Hematopoietic multipotent progenitor cell treated with erythropoietin and hydrocortisone succinate and interleukin-3 and kit ligand, for 6 days (in vitro differentiated cells): ENCODE measurements at places on chromosomes 5 and 9.

GRCh38 chr9:133971121-133971951 lies 20.8 kb downstream of the VAV2 start:
- no peak for DNase-seq

- no peak for DNase-seq
These were observed 66.4 kb downstream of the DAPK1 start for GRCh38 chr9:87564111-87564510.

GRCh38 chr5:150311015-150311692 lies 8.4 kb upstream of the ARSI start:
- no peak for DNase-seq

DNA sequence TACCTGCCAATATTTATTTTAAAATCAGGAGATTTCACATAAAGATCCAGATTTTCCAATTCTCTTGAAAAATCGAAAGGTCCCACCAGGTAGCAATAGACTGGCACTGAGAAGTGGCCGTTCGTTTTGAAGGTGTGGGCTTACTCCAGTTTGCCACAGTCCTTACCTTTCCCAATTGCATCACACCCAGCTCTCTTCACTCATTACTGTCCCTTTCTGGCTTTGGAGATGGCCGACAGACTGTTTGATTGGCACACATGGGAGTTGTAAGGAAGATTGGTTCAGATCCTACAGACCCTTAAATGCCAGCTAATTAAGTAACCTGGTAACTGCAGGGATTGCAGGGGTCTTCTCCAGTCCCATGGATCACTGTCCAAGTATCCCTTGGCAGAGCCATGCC lies 68.7 kb upstream of the LARP1 start:
- DNase-seq: peak; percentile 23

DNA sequence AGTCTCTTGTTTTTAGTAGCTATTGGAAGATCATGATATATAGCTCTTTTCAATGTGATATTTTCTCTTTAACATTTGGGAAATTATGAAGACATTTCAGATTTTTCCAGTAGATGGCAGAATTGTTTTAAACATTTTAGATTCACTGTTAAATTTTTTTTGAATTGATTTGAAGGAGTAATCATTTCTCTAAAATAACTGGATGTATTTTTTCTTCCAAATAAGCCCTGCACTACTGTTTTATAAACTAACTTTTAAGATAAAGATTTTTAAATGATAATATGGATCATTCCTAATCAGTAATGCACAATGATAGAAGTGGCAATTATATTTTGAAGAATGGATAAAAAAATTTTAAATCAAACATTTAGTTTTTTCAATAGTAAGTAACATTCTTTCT lies 14.2 kb downstream of the NDUFAF2 start:
- peak; percentile 53 for DNase-seq

- no peak for DNase-seq
These were observed 424.3 kb upstream of the DMAC1 start for GRCh38 chr9:8223861-8224260.

- no peak for DNase-seq
These were observed 55.5 kb upstream of the ZNF366 start for GRCh38 chr5:72562717-72563116.

DNA sequence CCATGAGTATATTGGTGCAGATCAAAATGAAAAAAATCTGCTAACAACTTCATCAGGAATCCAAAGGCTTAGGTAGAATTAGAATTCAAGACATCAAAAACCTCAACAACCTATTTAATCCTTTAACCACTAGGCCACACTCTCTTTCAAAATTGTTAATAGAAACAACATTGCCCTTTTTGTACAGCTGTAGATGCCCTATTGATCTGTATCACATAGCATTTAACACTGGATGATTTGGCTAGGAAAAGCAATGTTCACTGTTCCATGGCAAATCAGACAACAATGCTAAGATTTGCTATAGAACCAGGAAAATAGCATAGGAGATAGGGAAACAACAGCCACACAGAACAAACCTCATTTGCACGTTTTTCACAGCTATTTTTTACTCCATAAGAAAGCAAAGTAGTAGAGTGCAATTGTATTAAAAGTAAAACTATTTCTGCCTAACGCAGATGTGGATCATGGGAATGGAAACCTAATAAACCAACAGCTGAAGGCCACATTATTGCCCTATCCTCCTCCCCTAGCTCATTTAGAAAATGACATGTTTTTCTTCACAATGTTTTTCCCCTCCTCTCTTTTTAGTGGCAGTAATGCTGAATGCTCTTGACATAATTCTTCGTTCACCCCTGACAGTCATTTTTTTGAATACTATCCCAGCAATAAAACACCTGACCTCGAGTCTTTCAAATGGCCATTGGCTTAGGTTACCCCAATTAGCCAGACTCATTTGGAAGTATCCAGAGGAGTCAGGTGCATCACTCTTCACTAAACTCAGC lies 373.0 kb upstream of the CCNH start:
- no peak for DNase-seq

DNA sequence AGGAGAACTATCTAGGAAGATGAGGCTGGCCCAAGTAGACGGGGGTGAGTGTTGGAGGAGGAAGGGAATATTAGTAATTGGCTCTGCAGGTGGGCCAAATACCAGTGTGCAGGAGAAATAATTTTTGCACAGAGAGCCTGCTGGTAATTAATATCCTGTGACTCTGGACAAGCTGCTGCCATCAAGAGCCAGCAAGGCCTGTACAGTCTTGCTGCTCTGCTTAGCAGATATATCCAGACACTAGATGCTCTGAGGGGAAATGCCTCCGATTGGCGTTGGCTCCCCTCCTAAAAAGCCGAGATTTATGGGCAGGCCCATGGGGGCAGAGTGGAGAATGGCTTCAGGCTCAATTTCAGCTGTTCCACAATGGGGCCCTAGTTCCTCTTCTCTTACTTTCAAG lies 29.6 kb upstream of the ASTN2 start:
- DNase-seq: no peak

GRCh38 chr9:19999491-20000057 lies 210.7 kb upstream of the SLC24A2 start:
- no peak for DNase-seq

- DNase-seq: no peak
These were observed 30.9 kb upstream of the RGMB start for GRCh38 chr5:98742396-98743073.

DNA sequence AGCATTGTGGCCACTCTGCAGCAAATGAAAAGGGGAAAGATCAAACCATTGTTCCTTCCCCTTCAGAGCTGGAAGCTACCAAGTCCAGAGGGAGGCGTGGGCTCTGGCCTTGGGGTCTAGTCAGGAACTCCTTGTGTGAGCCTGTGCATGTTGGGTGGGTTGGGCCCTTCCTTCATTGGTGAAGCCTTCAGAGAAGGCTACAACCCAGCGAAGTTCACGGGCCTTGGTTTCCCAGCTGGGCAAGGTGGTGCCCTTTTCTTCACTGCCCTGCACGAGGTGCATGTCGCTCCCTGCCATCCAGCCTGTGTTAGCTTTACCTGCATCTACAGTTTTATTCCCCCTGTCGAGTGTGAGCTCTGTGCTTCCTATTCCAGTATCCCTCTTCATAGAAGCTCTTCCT lies 84.7 kb downstream of the ZNF618 start:
- no peak for DNase-seq

DNA sequence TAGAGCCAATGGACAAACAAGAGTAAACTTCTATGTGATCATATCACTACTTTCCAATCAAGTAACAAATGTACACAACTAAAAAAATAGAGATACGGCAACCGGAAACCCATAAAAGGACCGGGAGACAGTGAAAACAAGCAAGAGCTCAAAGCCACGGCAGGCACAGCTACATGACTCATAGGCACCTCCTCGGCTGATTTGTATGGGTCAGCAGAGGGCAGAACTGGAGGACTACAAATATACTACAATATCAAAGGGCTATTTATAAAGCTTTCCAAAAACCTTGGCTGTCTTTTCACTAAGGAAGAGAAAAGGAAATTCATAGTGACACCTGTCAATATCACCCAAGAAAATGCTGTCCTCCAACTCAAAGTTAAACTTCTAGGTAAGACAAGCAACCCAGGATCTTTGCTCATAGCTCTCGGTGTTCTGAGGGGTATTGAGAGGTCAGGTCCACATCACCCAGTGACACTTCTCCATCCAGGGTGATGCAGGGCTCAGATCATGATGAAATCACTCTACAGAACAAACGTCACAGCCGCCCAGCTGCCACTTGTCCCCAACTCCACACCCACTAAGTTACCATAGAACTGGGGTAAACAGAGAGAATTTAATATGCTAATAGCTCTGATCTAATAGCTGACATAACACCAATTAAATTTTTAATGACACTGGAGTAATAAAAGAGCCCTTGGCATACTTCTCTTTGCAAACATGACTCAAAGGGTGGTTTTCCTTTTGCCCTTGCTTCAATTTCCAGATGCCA lies 41.3 kb downstream of the PFDN1 start:
- peak; percentile 35 for DNase-seq

- peak; percentile 48 for DNase-seq
These were observed 31.2 kb downstream of the CDK7 start for GRCh38 chr5:69265931-69266330.

DNA sequence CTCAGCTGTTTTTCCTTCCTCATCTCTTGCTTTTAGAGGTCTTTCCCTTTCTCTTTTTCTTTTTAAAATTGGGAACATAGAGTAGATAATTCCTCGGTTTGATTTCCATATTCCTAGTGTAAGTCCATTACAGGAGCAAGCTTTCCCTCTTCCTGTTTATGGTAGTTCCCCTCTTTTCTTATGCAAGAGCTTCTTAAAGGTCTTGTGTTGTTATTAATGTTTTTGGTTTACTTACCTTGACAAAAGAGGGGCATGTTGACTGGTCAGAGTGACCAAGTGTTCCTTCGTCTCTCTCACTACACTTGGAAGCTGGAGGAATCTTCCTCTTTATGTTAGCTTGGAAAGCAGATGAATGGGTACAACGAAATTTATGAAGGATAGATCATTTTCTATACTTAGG lies 8.3 kb downstream of the ATG10 start:
- no peak for DNase-seq

- peak; percentile 44 for DNase-seq
These were observed at the start of gene LAMC3 for GRCh38 chr9:131008909-131009618. TSS of gene LAMC3 (plus strand) at chr9:131009174. CDS start at chr9:131009215, 41 bp downstream.

- DNase-seq: no peak
These were observed 36.9 kb upstream of the ANGPTL2 start for GRCh38 chr9:127159325-127159801.

GRCh38 chr9:89498852-89499480 lies 1.1 kb upstream of the SEMA4D start:
- DNase-seq: peak; percentile 85

DNA sequence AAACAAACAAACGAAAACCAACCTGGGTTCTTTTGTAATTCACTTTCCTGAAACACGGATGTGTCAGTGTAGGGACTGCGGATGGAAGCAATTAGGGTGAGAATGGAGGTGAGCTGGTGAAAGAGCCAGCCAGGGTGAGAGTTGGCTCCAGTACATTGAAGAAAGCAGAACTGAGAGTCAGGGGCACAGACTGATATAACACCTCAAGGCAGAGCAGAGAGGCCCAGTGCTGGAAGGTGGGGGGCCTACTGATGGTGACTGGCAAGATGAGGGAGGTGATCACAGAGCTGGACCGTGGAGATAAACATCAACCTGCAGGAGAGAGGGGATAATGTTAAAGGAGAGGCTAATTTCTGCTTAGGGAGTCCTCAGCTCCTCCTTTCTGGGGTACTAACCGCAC lies 221.1 kb downstream of the MAN2A1 start:
- DNase-seq: no peak

- DNase-seq: no peak
These were observed 245.7 kb downstream of the NSG2 start for GRCh38 chr5:174291162-174291561.

DNA sequence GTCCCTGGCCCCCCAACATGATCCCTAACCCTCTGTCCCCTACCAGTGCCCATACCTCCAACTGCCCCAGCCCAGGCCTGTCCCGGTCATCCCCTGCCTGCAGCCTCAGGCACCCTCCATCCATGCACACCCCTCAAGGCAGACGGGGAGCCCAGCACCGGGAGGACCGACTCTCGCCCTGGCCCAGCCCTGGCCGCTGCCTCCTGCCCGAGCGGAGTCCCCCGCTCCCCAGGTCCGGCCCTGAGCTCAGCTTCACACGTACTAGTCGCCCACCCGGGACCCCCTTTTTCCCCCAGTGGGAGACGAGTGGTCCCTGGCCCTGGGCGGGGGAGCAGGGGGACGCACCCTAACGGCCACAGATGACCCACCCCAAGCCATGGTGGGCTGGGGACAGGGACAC lies 49.0 kb upstream of the UBAC1 start:
- DNase-seq: no peak

DNA sequence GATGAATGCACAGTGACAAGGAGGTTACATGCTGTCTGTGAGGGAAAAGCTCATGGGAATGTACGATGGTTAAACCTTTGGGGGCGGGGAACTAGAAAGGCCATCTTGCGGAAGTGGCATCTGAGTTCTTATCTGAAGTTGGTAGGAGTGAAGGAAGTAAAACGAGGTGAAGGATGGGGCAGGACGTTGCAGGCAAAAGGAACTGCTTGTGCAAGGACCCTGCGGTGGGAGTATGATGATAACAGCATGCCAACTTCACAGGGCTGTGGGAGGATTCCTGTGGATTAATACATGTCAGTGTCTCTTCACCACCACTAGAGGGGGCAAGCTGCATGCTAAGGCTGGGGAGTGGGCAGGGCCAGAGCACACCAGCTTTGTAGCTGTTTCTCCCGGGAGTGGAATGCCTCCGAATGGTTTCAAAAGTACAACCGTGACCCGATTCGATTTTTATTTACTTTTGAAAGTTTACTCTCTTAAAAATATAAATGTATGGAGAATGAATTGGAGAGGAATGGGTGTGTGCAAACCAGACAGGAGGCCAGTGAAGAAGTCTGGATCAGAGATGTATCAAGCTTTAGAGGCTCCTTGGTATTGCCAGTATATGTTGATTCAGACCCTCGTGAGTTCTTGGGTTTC lies 62.5 kb downstream of the CYFIP2 start:
- peak; percentile 91 for DNase-seq

GRCh38 chr5:41410307-41410706 lies 100.1 kb downstream of the PLCXD3 start:
- no peak for DNase-seq

- DNase-seq: no peak
These were observed 633.2 kb upstream of the RORB start for GRCh38 chr9:73863924-73864323.

DNA sequence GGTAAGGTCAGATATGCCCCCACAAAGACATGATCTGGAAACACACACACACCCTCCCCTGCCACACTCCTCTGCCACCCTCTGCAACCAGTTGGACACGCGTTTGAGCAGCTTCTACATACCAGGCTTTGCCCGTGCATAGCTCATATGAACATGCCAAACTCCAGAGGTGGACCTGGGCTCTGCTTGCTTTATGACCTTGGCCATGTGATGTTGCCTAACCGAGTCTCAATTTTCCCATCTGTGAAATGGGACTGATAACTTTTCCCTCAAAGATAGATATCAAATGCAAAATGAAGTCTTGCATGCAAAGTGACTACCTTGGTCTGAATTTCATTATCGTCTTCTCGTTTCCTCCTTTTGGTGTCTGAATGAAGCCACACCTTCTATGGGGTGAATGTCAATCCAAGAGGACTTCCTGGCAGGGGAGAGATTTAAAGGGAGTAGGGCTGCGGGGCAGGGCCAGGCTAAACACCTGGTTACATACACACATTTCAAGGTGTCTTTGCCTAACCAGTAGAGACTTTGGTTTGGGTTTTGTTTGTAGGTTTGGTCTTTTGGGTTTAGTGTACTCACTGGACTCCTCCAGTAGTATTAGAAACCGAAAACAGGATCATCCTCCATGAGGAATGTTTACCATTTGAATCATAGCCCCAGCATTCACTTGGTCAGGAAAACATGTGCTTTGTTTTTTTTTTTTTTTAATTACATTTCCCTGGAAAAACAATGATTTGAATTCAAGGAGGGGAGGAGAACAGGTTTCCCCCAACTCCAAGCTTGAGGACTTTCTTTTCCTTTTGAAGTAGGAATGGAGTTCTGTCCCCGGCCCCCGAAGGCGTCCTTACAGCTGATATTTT lies 63.2 kb downstream of the COL27A1 start:
- DNase-seq: no peak
